ENCODE measurements at places on chromosomes 1 and 21.

GRCh38 chr1:228983661-228984060 is 248.4 kb downstream of the RHOU start:
- DNase-seq: no peak

GRCh38 chr1:56451491-56451890 is 127.9 kb downstream of the PLPP3 start:
- no peak for DNase-seq

GRCh38 chr1:73759011-73759410 is 439.0 kb downstream of the LRRIQ3 start:
- DNase-seq: no peak

GRCh38 chr1:151981178-151981525 is 12.5 kb downstream of the S100A10 start:
- DNase-seq: no peak

GRCh38 chr1:94253456-94254017 is 16.2 kb upstream of the ARHGAP29 start:
- DNase-seq: no peak

GRCh38 chr1:7565099-7565750 is 205.9 kb upstream of the VAMP3 start:
- no peak for DNase-seq

DNA sequence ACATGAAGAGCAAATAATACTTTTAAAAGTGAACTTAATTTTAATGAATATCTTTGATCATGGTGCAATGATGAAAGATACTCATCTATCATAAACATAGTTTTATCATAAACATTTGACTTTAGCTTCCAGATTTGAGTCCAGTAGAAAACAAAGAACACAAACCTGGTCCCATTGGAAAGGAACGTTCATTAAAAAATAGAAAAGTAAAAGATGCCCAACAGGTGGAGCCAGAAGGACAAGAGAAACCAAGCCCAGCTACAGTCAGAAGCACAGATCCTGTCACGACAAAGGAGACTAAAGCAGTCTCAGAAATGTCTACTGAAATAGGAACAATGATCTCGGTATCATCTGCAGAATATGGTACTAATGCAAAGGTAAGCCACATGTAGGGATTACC is 55.6 kb upstream of the MYOCOS start:
- no peak for DNase-seq

DNA sequence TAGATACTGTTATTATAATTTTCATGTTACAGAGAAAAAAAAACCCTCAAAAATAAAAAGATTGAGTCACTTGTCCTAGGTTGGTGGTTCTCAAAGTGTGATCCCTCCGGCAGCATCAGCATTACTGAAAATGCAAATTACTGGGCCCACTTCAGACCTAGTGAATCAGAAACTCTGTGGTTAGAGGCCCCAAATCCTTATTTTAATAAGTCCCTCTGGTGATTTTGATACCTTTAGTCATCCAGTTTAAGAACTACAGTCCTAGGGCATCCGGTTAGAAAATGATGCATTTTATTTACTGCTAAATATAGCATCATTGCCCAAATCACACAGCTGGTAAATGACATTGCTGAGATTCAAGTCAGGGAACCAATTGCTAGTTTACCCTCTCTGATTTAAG is 203.7 kb upstream of the RUNX1 start:
- DNase-seq: no peak

GRCh38 chr1:3034728-3035562 is 13.7 kb downstream of the ACTRT2 start:
- no peak for DNase-seq

DNA sequence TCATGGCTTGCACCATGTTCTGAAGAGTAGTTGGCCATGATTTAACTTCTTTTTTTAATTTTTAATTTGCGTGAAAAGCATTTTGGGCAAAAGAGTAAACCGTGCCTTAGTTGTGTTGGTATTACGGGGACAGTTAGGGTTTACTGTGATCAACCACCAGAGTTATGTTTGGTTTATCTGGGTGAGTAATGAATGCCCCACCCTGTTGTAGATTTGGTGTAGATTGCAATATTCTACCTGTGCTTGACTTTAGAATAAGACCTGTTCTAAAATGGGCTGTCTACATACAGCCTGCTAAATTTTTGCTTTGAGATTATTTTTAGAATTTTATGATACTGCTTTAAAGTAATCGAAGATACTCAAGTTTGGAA is 1.4 kb downstream of the USP25 start:
- DNase-seq: no peak

- no peak for DNase-seq
Observed at GRCh38 chr1:163565166-163565565, 243.4 kb downstream of the NUF2 start.

DNA sequence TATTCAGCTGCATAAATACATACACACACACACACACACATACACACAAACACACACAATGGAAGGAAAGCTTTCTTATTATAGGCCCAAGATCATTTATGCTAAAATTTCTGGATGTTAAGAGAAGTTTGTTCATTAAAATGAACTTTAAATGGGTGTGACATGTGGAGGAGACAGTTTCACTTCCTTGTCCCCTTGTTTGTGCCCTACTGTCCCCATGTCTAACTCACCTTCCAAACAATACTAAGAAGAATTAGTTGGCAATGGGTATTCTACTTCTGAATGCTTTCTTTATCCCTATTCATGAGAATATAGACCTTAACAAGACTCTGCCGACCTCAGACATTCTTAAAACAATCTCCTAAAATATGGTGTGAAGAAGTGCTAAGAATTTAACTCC is 63.5 kb upstream of the NRIP1 start:
- no peak for DNase-seq

DNA sequence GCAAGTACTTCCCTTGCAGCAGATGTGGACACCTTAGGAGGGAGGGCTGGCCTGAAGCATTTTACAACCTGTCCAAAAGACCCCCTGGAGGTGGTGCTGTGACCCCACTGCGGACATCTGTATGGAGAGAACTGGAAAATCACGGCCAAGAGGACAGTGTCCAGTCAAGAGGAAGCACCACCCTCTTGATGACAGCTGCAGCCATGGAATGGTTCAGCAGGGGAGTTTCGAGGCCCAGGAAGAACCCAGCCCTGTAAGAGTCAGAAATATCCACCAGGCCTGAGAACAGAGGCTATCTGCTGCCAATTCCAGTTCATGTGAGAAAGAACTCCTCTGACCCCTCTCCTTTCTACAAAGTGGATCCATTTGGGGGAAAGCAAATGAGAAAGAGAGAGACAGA is 126.8 kb downstream of the PLXNA2 start:
- no peak for DNase-seq

- DNase-seq: no peak
Observed at GRCh38 chr1:230359992-230360668, 66.0 kb downstream of the PGBD5 start.

DNA sequence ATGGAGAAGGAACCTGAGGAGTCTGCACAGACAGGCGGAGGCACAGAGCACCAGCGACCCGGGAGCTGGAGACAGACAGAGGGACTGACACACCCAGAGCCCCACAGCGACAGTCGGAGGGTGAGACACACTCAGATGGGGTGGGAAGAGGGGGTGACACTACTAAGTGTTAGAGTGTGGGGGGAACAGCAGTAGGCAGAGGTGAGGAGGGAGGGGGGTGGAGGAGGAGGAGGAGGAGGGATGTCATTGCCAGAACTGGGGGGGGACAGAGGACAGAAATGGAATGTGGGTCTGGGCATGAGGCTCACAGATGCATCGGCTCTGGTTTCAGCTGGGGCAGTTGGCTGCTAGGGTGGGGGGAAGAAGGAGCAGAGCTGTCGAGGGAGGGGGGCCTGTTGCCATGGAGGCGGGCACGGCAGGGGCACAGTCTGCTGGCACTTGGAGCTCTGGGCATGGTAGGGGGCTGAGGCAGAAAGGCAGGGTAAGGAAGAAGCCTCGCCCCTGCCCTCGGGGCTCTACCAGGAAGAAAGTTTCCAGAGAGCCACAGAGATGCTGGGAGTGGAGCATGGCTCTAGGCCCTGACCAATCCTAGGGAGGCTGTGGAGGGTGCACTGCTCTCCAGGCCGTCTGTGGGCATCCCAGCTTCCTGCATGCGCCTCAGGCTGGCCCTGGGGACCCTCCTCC is 37.3 kb downstream of the AHDC1 start:
- no peak for DNase-seq

DNA sequence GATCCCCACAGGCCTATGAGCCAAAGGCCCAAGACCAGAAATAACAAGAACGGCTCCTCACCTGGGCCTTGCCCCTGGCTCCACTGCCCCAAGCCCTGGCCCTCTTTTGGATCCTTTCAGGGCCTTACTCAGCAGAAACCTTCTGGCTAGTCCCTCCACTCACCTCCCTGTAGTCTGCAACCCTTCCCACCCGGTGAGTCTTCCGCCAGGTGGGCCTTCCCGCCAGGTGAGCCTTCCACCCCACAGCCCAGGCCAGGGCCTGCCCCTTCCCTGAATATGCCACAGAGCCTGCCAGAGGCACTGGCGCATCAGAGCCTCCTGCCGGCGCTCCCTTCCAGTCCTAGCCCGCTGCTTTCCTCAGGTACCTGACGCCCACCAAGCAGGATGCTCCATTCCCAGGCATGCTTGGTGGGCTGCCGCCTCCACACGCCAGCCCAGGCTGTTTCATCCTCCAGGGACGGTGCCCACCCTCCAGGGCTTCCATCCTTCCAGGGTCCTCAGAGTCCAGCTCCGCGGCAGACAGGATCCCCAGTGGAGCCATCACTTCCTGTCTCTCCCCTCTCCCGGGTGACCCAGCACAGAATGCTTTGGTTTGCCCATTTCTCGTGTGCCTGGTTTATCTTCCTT is 20.9 kb downstream of the LHX4 start:
- DNase-seq: no peak

- DNase-seq: no peak
Observed at GRCh38 chr1:29052941-29053340, 70.8 kb downstream of the TMEM200B start.

DNA sequence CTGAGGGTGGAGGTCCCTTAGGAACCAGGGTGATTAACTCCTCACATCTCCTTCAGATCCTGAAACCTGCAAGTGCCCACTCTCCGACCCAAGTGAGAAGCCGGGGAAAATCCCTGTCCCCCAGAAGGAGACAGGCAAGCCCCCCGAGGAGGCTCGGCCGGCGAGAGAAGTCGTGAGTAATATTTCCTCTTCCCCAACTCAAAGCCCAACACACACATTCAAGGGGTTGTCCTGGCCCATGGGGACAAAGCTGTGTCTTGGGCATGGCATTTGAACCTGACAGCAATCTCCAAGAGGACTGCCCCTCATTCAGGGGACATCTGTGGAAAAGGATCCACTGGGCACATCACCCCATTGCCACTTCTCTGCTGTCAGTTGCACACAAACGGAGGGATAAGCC is 23.6 kb downstream of the VASH2 start:
- no peak for DNase-seq

DNA sequence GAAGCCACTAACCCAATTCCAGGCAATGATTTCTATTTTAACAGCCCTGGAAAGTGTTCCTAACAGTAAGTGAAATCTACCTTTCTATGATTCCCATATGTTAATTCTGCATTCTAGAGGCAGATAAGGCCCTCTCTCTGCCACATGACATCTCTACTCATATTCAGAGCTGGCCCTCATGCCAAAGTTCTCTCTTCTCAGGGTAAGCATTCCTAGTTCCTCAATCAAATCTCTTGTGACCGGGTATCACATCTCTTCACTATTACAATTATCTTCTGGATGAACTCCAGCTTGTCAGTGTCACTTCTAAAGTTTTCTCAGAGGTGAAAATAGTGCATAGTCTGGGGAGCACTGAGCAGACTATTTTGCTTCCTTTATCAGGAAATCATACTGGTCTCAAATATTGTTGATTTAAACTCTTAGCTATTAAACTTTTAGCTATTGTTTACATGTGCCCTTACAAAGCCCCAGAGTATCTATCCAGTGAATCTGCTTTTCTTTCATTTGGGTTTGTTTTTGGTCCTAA is 66.4 kb upstream of the TNFSF18 start:
- no peak for DNase-seq

GRCh38 chr1:150927624-150928023 is 1.5 kb downstream of the SETDB1 start:
- no peak for DNase-seq

DNA sequence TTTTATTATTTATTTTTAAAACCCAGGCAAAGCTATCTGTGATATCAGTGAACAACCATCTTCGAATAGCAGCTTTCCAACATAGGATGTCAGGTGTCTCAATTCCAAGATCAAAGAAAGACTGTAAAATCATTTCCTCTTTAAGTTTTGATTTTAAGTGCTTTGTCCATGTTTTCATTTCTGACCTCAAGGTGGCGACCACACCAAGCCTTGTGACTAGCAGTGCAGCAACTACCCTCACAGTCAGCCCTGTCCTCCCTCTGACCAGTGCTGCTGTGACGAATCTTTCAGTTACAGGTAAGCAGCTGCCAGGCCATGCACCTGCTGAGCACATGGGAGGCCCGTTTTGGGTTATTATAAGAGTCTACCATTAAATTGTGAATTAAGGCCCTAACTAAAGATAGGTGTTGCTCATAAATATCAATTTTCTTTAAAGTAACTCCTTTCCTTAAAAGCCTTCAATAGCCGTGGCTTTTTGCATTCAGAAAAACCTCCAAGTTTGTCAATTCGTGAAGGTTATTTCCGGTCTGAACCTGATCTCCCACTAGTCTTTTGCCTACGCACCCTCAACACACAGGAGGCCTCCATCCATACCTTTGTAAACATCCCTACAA is 117.0 kb downstream of the CD247 start:
- DNase-seq: peak; percentile 56

GRCh38 chr1:182784556-182785171 is 4.9 kb upstream of the NPL start:
- no peak for DNase-seq

GRCh38 chr1:198595765-198596164 is 43.1 kb upstream of the PTPRC start:
- no peak for DNase-seq

DNA sequence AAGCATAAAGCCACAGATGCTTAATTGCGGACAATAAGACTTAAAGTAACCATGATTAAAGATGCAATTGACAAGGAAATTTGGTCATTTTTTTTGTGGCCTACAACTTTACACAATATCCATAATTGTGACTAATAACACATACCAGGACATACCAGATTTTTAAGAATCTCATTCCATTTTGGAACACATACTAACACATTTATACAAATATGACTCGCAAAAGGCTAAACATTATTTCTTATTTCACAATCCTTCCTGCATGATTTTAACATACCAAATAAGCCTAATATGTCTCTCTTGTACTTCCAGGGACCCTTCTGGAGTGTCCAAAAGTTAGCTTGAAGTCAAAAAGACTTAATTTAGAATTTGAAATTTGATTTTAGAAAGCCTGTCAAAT is 48.8 kb downstream of the DR1 start:
- DNase-seq: no peak

DNA sequence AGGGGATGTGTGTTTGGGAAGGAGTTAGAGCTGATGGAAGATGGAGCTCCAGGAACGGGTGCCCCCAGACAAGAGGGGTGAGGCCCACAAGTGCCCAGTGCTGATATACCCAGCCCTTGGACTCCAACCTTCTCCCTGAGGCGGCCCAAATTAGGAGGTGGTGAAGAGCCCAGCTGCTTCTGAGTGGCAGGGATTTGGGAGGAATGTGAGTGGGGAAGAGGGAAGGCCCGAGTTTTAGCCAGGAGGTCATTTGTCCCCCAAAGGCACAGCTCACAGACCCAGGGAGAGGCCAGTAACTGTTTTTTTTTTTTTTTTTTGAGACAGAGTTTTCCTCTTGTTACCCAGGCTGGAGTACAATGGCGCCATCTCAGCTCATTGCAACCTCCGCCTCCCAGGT is 1.2 kb upstream of the PADI2 start:
- no peak for DNase-seq

GRCh38 chr1:182687361-182687760 is 3.0 kb upstream of the RGS8 start:
- DNase-seq: no peak

- DNase-seq: no peak
Observed at GRCh38 chr1:61569303-61569621, 155.7 kb downstream of the TM2D1 start.

- no peak for DNase-seq
Observed at GRCh38 chr1:183993132-183993531, 44.4 kb downstream of the COLGALT2 start.

Measured in stimulated activated CD8-positive, alpha-beta memory T cell treated with anti-CD3 and anti-CD28 coated beads, Interleukin-4, amount 100 ng/mL, for 48 hours (primary cell).